Left forelimb (tissue), 1 donor: ENCODE measurements at places on chromosomes 4 and X.

GRCh38 chr4:24248674-24249630 is 335.4 kb downstream of the DHX15 start:
- no peak for DNase-seq

DNA sequence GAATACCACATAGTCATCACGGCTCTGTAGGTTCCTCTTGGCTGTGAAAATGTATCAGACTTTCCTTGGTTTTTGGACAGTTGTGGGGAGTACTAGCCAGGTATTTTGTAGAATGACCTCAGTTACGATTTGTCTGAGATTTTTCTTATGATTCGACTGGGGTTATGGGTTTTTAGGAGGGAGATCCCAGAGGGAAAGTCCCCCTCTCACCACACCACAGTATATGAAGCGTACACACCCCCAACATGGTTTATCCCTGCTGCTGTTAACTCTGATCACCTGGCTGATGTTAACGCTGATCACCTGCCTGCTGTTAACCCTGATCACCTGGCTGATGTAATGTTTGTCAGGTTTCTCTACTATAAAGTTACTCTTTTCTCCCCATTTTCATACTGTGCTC is 72.6 kb downstream of the ANAPC4 start:
- DNase-seq = no peak

DNA sequence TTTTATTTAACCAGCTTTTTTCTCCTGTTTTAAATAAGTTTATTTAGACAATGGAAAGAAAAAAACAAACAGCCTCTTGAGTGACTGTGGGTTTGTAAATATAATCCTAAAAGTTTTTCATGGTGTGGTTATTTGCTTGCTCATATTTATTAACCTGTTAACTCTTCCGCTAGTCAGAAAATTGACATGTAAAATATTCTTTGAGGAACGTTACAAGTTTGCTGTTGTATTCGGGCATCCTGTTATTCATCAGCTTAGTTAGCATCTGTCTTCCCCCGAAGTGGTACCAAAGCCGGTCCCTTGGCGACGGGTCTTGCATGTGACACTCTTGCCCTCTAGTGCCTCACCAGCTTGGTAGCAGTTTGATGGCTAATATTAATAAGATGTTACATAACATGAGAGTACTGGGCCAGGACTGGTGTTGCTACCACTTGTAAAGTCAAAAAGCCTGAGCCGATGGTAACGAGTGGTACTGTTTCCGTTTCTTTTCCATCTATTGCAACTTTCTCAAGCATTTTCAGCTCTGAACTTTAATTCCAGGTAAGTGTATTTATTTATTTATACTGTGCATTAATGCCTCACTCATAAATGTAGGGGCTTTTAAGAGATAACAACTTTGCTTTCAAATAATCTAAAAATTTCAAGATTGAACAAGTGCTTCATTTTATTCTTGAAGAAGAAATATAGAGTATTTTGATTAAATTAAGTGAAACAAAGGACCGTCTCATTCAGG is at the start of gene NDST3:
NDST3 (plus strand) TSS at position 434 of the 733 bp plus-strand sequence. CDS start 19,425 bp downstream, outside the sequence.
- DNase-seq = no peak

DNA sequence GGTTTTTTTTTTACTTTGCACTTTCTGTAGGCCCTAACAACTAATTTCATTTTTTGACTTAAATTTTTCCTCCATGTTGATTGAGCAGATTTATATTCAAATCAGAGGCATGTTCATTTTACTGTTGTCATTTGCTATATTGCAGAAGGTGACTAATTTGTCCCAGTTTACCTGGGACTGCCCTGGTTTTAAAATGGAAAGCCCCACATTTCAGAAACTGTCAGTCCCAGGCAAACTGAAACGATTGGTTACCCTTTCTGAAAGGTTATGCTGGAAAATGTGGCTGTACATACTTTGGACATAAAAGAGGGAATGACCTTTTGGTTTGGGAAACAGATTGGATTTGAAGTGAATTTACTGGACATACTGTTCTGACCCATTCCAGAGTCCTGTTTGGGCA is 160.0 kb downstream of the SPCS3 start:
- DNase-seq = no peak

- no peak for DNase-seq
Observed at GRCh38 chrX:150032742-150033141, 94.5 kb upstream of the EOLA2 start.
